ENCODE measurements at places on chromosomes 5 and 9.

DNA sequence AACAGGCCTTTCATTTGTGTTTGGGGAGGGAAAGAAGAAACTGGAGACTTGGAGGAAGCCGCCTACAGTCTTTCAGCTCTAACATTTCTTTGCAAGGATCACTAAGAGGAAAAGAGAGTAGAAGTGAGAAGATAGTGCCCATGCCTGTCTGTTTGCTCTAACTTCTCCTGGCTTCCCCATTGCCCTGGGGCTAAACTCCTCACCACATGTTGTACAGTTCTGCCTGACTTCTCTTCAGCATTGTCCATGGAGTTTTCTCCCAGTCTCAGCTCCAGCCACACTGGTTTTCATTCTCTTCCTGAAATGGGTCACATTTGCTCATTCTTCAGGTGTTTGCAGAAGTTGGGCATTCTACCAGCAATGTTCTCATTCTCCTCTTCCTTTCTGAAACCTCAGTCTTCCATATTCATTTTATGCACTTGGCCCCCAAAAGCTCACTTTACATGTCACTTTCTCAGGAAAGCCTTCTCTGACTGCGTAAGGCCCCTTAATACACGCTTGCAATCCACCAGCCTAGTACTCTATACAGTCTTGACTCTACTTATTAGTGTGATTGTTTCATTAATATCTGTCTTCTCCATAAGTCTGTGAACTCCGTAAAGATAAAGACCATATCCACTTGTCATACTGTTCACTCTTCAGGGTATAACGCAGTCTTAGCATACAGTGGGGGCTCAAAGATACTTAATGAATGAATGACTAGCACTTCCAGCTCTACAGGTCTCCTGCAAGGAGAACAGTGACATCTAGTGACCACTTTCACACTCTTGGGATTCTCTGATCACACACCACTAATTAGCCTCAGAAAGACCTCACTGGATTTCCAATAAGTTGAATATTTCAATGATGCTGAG, 40.2 kb upstream of the TRIM32 start:
- peak; percentile 78 for DNase-seq

GRCh38 chr5:72283358-72283757, 36.7 kb downstream of the MRPS27 start:
- peak; percentile 35 for DNase-seq

GRCh38 chr5:180332051-180332517, 21.1 kb downstream of the GFPT2 start:
- DNase-seq, result peak; percentile 54

DNA sequence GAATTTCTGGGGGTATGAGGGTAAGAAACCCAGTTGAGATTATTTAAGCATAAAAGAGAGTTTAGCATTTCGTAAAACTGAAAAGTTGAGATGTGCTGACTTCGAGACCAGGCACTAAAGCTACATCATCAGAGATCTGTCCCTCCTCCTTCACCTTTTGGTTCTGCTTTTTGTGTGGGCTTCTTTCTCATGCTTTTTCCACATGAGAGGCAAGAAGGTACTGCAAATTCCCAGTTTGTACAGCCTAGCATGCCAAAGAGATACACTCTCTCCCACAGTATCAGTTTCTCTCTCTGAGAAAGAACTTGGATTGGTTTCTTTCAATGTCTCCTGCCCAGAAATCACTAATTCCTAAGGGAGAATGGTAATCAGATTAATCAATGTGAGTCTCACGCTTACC, 584.7 kb downstream of the SEMA5A start:
- DNase-seq, result no peak

- DNase-seq, result peak; percentile 61
Observed at GRCh38 chr5:115069087-115069968, 100.4 kb downstream of the TRIM36 start.

GRCh38 chr5:112290691-112291090, 128.4 kb downstream of the EPB41L4A start:
- no peak for DNase-seq

GRCh38 chr5:81301271-81302015, at the start of gene ZCCHC9:
ZCCHC9 (plus strand) TSS chr5:81301587; CDS start chr5:81304758, 3,171 bp downstream.
- DNase-seq, result peak; percentile 97

DNA sequence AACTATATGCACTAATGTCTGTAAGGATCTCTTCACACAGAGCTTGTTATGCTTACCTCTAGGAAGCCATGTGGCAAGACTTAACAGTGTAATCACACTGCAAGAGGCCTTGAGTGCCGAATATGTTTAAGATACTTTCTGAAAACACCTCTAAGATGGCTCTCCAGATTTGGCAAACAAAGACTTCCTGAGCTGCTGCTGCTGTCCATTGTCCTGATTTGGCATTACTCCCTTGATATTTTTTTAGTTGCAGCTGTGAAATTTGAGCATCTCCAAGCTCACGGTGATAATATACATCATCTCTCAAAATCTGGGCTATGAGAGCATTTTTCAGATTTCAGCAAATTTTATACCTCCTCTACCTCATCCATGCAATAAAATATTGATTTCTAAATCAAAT, 384.5 kb upstream of the CDH6 start:
- DNase-seq, result peak; percentile 21

- peak; percentile 84 for DNase-seq
Observed at GRCh38 chr9:88949425-88949824, 41.8 kb upstream of the S1PR3 start.

- DNase-seq, result no peak
Observed at GRCh38 chr9:102461156-102461819, 533.8 kb upstream of the CYLC2 start.

- peak; percentile 21 for DNase-seq
Observed at GRCh38 chr5:61215996-61216395, 53.7 kb upstream of the SMIM15 start.

- peak; percentile 25 for DNase-seq
Observed at GRCh38 chr5:84381502-84382362, 2.9 kb downstream of the EDIL3 start.

DNA sequence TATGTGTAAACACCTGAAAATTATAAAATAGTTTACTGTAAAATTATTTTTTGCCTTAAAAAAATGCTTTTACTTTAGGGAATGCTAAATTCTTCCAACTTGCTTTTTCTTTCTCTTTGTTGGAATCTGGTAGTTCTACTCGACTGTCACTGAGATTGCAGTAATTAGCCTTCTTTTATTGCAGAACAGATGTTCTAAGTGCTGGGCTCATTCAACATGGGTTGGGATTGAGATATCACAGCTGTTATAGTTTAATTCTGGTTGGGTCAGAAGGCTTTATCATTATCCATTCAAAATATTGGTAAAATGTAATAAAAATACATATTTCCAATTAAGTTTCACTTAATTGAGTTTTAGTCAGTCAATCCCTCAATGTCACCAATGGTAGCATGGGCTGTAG, 686.7 kb downstream of the CDH18 start:
- no peak for DNase-seq

- no peak for DNase-seq
Observed at GRCh38 chr9:118984607-118985006, 384.6 kb downstream of the BRINP1 start.

DNA sequence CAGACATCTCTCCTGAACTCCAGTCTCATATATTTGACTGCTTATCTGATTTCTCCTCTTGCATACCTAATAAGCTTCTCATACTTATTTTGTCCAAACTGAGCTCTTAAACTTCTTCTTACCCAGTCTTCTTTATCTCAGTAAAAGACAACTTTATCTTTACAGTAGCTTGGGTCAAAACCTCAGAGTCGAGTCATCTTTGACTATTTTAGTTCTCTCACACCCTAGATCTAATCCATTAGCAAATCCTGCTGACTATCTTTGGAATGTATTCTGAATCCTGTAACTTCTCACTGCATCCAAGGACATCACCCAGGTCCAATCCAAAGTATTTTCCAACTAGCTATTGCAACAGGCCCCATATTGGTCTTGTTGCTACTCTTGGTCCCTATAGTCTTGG, 11.8 kb upstream of the JAK2 start:
- no peak for DNase-seq

- DNase-seq, result no peak
Observed at GRCh38 chr5:19855931-19856330, 132.1 kb downstream of the CDH18 start.

- DNase-seq, result no peak
Observed at GRCh38 chr5:35356725-35357124, 126.4 kb upstream of the PRLR start.

- no peak for DNase-seq
Observed at GRCh38 chr9:92564982-92565381, 29.2 kb upstream of the ECM2 start.

DNA sequence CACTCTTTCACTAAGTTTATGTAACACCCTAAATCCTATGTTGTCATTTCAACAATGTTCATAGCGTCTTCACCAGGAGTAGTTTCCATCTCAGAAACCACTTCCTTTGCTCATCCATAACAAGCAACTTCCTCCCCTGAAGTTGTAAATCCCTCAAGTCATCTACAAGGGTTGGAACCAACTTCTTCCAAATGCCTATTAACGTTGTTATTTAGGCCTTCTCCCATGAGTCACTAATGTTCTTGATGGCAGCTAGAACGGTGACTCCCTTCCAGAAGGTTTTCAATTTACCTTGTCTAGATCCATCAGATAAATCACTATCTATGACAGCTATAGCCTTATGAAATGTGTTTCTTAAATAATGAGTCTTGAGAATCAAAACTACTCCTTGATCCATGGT, 73.3 kb upstream of the TARS1 start:
- DNase-seq, result no peak

DNA sequence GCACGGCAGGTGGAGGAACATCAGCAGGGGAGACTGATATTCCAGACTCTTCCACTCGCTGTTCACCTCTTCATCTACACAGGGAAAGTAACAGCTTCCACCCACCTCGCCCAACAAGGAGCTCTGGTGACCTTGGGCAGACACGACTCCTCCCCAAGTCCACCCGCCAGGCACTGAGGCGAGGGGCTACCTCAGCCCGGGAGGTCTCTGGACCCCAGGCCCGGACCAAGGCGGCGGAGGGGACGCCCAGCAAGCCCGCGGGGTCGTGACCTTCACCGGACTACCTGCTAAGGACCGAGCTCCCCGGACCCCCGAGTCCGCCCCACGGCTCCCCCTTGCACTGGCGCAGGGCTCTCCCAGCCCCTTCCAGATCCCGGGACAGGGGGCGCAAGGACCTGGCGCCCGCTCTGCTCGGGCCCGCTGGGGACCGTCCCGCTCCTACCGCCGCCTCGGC, 70.2 kb upstream of the LPCAT1 start:
- DNase-seq, result no peak

DNA sequence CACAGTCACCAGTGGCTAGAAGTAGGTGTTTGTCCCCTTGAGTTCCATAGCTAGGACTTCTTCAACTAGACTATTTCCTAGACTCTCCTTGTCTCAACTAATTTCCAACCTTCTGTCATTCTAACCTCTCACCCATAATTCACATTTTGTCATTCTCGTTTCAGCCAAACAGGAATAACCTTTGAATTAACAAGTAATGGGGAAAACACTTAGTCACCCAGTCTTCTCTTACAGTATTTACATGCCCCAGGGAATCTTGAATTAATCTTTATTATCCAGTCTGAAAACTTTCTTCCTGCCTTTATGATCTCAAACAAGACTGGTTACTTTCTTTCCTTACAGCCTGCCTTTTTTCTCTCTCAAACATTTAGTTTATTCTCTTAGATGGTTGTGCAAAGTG, 63.3 kb upstream of the RUSC2 start:
- DNase-seq, result no peak

GRCh38 chr5:176590035-176590717, 19.8 kb downstream of the GPRIN1 start:
- no peak for DNase-seq

DNA sequence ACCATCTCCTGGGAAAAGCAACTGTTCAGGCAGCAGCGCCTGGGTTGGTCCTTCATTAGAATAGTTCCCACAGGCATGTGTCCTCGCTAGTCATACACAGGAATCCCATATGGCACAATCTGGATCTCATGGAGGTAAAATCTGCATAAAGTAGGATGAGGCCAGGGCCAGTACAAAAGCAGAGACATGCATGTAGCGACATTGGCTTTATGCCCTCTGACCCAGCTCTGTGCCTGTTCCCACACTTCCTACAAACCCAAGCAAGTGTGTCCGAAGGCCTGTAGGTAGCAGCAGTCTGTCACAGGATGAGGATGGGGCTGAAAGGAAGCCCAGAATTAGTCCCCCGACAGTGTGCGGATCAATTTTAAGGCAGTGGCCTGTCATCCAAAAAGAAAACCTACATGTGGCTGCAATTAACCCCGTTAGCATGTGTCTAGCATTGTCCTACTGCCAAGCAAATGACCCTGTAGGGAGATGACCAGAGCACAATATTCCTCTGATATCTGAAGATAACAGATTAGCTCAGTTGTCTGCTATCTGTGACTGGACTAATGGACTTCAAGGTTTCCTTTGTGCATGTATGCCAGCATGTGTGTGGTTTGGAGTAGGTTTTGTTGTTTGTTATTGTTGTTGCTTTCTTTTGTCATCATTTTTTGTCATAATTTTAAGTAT, 178.8 kb downstream of the TMEM161B start:
- no peak for DNase-seq

DNA sequence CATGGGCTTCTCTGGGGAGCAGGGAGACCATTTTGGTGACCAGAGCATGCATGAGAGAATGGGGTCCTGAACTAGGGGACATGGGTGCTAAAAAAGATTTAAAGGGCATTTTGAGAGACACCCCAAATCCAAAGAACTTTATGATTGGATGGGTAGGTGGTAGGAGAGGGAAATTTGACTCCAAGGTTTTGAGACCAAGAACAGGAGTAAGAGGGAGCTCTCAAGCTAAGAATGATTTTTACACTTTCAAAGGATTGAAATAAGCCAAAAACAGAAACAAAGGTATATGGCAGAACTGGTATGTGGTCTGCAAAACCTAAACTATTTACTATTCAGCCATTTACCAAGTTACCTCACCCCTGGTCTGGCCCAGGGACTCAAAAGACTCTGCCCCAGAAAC, 318.2 kb upstream of the CLINT1 start:
- no peak for DNase-seq

DNA sequence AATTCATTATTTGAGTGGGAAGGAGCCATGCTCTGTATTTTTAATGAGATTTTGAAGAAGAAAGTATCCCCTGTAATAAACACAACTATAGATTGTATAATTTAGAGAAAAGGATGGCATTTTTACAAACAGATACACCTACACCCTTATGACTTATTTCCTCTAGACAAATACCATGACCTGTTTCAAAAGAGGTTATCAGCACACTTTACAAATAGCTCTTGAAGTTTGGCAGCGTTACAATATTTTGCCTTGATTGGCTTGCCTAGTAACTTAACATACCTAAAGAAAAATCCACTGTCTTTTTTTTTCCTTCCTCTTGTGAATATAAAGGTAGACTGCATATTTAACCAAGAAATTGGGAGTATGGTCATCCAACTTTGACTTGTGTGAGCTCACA, 28.5 kb upstream of the CETN3 start:
- DNase-seq, result peak; percentile 50
